ENCODE measurements at places on chromosomes 3 and 15.

GRCh38 chr3:43995547-43996378, 245.9 kb upstream of the TOPAZ1 start:
- peaks cover 40% of the 10 kb centered on the region for H3K4me1 ChIP-seq
- H3K27ac ChIP-seq, result no peak overlapping the region
- peaks cover 91% of the 10 kb centered on the region for H3K27me3 ChIP-seq
- H3K36me3 ChIP-seq, result no peaks in the 10 kb centered on the region
- peak overlapping the region; percentile 69 for H3K4me3 ChIP-seq
- DNase-seq, result peak; percentile 51

DNA sequence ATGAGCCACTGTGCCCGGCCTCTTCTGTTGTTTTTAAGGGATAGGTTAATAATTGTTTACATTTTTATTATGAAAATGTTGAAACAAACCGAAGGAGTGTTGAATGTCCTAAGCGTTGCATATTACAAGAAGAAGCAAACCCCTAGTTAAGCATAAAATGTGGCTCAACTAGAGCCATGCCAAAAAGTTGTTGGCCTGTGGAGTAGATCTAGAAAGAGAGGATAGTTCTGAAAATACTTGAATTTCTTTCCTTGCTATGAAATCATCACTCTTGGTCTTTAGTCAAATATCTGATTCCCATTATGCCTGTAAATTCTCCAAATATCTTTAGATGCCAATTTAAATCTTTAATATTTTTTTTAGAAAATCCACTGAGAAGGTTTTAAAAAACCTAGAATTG, 12.8 kb downstream of the RBP2 start:
- H3K4me3 ChIP-seq, result no peak overlapping the region
- H3K36me3 ChIP-seq, result no peaks in the 10 kb centered on the region
- H3K4me1 ChIP-seq, result no peaks in the 10 kb centered on the region
- DNase-seq, result no peak
- H3K27me3 ChIP-seq, result no peaks in the 10 kb centered on the region
- no peak overlapping the region for H3K27ac ChIP-seq

DNA sequence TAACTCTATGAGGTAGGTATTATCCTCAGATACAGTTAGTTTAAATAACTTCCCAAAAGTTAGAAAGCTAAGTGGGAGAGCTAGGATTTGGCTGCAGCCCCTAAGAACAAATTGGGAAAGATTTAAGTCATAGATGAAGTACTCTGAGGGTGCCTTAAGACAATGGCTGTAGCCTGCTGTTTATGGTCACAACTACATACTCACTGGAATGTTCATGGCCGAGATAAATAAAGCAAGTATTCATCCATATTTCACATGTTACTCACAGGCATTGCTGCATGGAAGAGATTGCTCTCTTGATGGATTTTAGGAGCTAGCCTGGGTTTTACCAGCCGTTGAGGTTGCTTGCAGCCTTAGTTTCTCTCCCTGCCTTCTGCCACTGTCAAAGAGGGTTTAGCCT, 145.0 kb downstream of the CMSS1 start:
- H3K27ac ChIP-seq, result no peak overlapping the region
- peaks cover 19% of the 10 kb centered on the region for H3K36me3 ChIP-seq
- H3K4me1 ChIP-seq, result peaks cover 8% of the 10 kb centered on the region
- no peak overlapping the region for H3K4me3 ChIP-seq
- no peak for DNase-seq

GRCh38 chr15:75363786-75364185, 4.6 kb downstream of the MAN2C1 start:
- no peak for DNase-seq
- H3K4me1 ChIP-seq, result peaks cover 11% of the 10 kb centered on the region
- no peak overlapping the region for H3K27ac ChIP-seq

Data from activated T-cell treated with anti-CD3 and anti-CD28 coated beads, Interleukin-2, amount 50 U/mL, for 24 hours (primary cell).